ENCODE measurements at places on chromosomes 12 and 14.
A peak's percentile ranks its signal among the peaks of the same experiment; 100 is the strongest.

DNA sequence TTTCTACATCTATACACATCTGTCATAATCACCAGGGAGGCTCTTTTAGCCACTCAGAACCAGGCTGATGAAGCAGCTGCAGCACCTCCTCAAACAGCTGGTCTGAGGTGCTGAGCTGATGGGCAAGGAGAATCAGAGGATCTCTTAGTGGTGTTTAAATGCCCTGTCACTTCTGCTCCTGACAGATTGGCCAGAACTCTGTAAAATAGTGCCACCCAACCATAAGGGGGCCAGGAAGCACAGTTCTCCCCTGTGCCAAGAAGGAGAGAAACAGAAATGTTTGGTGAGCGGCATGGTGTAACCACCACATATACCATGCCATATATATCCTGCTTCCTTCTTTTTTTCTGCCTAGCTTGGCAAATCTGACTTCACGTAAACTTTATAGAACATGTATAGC is 12.8 kb downstream of the SOCS2 start:
- DNase-seq: no peak

DNA sequence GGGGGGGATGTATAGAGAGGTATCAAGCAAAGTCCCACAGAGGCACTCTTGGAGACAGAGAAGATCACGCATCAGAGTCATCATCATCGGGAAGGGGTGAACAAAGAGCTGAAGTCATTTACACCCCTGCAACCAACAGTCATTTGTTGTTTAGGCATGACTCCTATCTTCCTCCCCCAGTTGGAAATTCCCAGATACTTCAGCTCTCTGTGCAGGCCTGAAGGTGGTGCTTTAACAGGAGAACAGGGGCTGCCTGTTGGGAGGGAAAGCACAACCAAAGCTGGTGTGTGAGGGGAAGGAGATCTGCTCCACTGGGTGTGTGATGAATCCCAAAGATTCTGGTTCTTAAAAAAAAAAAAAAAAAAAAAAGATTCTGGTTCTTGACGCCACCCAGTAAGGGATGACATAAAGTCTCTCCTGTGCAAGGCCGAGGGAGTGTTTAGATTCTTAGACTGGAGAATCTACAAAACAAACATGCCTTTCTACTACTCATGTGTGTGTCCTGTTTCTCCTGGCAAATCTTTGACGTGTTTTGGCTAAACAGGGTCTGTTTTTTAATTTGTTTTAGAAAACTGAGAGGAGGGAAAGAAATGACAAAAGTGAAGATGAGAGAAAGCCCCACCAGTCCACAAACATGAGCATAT is 121.0 kb upstream of the ARHGAP5 start:
- DNase-seq: no peak

DNA sequence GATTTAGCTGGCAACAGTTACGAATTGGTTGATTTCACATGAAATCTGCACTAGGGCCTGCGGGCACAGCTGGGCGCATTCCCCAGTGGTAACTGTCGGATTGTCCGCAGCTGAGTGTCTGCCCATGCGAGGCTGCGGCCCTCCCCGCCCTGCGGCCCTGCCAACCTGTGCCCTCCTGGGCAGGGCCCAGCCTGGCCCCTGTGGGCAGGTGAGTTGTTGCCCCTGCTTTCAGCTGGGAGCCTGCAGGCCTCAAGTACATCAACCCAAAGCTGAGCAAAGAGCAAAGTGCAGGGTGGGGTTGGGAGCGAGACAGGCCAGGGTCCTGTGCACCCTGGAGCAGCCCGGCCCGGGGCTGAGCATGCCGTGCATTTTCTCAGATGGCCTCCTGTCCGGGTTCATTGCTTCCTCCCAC is 89.1 kb downstream of the ADGRD1 start:
- DNase-seq: no peak

DNA sequence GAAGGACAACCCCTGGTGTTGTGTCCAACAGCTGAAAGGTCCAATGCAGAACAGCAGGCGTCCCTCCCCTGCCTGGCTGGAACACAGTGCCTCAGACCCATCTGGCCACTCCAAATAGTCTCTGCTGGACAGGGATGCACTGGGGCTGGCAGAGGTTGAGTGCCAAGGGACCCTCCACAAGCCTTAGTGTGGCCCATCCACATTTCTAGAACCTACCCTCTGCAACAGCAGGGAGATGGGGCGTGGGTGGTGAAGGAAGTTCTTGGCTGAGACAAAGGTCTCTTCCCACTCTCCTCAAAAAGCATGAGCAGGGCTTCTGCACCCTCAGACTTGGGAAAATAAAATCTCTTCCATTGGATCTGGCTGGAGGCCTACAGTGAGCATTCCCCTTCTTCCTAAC is 36.5 kb downstream of the LTBP2 start:
- no peak for DNase-seq

DNA sequence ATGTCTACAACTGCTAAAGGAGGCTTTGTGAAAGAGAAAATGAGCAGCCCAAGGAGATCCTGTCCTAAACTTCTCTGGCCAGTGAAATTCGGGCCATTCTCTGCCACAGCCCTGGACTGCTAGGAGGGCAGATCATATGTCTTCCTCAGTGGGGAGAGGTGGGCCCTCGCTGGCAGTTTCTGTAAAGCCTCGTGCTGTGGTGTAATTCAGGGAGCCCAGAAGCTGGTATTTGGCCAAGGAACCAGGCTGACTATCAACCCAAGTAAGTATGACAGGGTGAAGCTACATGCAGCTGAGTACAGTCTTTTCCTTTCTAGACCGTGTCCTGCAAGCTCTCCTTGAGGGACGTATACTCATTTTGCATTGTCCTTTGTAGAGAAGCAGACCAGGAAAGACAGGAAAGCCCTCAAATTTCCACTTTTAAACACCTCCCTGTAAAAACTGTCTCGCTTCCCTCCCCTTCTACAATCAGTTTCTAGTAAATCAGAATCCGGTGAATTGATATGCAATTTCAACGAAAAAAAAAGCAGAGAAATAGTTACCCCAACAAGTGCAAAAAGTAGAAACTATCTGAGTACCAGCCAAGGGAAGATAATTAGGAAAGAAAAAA is 106.8 kb downstream of the DAD1 start:
- DNase-seq: no peak

- DNase-seq: no peak
Observed at GRCh38 chr12:112297188-112297587, 85.0 kb downstream of the HECTD4 start.

- DNase-seq: no peak
Observed at GRCh38 chr12:52222692-52223091, 10.4 kb upstream of the KRT7 start.

DNA sequence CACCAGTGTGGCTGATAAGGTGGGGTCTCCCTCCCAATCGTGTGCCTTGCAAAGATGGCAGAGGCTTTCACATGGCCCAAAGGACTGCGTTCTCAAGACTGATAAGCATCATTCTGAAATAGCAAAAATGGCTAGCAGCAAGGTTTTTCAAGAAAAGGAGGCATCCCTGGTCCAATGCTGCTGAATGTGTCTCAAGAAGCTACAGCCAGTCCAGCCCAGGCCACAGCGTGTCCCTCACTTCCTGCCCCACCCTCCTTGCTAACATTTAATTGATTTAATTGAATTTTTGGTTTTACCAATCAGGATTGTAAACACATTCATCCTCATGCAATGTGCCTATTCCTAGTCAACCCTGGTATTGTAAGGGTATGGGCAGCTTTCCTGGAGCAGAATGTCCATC is 55.9 kb downstream of the C14orf132 start:
- DNase-seq: no peak

DNA sequence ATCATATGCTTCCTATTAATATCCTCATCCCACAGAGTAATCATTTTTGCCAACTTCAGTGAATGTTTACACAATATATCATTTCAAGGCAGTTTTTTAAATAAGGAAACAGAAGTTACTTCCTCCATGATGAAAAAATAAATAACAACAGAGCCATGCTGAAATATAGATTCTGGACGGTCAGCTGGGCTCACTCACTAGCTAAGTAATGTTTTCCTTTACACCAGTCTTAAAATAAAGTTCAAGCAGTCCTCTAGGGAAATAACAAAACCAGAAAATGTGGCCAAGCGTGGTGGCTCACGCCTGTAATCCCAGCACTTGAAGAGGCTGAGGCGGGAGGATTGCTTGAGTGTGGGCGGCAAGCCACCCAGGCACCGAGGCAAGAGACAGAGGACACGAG is 28.7 kb downstream of the AICDA start:
- no peak for DNase-seq

GRCh38 chr12:124680863-124681778 is 113.7 kb upstream of the NCOR2 start:
- DNase-seq: no peak

DNA sequence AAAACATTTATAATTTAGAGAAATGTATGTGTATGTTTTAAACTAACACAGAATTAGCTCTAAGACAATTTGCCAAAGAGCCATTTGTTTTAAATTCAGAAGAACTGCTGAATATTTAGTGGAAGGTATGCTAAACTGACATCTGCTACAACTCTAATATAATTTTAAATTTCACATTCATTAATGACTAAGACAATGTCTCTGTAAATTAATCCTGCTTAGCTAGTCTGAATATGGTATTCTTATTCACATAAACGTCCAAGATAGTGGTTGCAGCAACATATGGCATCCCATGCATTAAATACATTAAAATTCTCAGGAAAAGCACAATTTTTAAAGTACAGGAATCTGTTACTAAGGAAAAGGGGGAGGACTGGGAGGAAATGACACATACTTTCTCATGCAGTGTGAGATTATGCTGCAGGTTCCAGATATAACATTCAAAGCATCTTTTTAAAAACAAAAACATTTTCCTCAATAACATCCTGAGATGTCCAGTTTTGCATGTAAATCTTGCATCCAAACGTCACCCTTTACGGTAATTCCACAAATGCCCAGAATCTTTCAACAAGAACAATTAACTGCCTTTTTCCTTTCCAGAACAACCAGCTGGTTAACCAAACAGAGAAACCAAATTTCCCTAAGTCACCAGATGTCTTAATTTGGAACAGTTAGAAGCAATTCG is 26.9 kb downstream of the WDR89 start:
- no peak for DNase-seq

DNA sequence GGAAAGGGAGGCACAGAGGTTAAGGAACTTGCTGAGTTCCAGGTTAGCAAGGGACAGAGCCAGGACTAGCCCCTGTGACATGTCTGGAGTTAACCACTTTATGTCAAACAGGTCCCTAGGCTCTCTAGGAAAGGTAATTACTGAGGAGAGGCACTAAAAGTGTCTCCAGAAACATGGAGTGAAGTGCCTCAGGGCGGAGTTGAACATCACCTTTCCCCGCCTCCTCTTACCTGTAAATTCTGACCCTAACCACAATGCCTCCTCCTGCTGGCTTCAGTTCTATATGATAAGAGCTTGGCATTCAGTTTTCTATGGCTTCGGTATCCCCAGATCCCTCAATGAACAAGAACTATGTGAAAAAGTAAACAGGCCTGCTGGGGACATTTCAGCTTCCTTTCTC is 18.1 kb downstream of the RPH3A start:
- DNase-seq: no peak

GRCh38 chr12:133105620-133106019 is 24.5 kb downstream of the ZNF891 start:
- DNase-seq: no peak

- DNase-seq: no peak
Observed at GRCh38 chr12:42477941-42478340, 111.6 kb downstream of the PRICKLE1 start.

DNA sequence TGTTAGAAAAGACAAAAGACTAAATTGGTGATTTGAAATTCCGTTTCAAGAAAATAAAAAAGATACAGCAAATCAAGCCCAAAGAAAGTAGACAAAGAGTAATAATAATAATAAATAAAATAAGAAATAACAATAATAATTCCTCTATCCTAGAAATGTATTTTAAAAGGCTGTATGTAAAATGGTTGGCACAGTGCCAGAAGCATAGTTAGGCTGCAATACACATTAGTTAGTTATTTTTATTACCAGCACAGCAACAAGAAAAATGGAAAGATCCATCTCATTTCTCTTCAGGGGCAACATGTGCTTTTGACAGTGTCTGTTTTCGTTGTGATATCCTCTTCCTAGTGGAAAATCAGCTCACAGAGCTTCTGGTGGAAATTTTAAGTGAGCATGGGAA is 174.1 kb upstream of the TMTC1 start:
- DNase-seq: peak; percentile 2

Data from NAMALWA (cell line).